ENCODE measurements at places on chromosomes 11 and 22.

GRCh38 chr22:48825802-48826520 is 1001.7 kb downstream of the BRD1 start:
- no peak for DNase-seq

- no peak for DNase-seq
Measured at GRCh38 chr22:44569561-44569991, 71.5 kb upstream of the RTL6 start.

DNA sequence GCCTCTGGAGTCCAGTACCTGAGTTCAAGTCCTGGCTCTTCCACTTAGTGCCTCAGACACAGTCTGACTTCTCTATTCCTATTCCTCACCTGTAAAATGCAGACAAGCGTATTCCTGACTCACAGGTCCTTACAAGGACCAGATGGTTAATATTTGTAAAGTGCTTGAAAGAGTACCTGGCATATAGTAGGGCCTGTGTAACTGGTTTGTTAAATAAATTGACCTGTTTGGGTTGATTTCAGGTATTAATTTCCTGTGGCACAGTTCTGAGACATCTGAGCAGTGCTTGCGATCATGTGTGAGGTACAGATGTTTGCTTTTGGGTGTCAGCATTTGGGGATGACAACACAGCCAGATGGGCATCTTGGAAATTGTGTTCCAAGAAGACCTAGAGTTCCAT is 127.5 kb downstream of the APIP start:
- no peak for DNase-seq

DNA sequence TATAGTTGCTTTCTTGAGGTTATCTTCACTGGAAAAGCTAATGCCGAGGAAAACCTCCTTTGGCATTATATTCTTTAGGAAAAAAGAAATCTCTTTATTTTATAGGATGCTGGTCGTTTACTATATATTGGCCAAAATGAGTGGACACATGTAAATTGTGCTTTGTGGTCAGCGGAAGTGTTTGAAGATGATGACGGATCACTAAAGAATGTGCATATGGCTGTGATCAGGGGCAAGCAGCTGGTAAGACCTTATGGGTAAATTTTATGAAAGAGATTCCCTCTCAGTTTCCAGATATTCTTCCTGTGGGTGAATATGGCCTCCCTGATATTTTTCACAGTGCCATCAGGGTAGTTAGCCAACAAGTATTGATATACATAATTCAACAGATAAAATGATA is 29.4 kb upstream of the TTC36 start:
- no peak for DNase-seq

DNA sequence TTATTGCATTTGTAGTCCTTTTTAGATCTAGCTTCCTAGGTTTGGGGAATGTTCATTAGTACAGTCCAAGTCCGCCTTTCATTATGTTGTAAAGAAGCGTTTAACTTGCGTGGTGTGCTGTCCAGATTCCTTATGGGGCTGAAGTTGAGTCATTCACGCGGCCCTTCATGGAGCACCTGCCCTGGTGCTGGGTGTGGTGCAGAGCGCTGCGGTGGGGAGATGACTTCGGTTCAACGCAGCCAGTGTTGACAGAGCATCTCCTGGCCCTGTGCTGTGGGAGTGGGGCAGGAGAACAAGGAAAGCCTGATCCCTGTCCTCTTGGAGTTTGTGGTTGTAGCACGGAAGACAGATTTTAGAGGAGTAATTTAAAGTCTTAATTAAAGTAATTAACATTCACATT is 152.0 kb downstream of the TBC1D22A start:
- no peak for DNase-seq

GRCh38 chr11:34748036-34748435 is 127.1 kb downstream of the EHF start:
- DNase-seq, result no peak

GRCh38 chr11:5303626-5304025 is 1.9 kb upstream of the OR51B4 start:
- DNase-seq, result no peak

DNA sequence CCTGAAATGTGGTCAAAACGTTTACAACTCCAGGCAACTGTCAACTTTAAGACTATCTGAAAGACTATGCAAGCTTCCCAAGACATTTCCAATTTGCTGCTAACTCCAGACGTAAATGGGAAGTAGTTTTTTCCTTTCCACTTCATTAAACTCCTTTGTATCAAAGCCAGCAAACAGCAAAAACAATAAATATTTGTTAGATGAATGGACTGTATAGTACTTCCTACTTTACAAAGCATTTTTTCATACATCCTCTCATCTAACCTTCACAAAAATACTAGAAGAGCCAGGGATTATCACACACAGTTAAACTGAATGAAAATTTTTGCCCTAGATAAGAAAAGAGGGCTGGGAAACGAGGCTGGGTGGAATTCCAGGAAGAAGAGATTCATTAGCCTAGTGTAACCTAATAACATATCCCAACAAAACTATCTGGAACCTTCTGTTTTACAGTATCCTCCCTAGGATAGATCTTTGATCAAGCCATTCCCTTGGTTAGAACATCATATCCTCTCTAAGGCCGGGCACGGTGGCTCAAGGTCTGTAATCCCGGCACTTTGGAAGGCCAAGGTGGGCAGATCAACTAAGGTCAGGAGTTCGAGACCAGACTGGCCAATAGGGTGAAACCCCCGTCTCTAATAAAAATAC is 10.4 kb downstream of the NUP98 start:
- no peak for DNase-seq

- DNase-seq, result no peak
Measured at GRCh38 chr11:15742626-15743519, 613.5 kb downstream of the SOX6 start.

GRCh38 chr11:64010783-64011182 is 24.5 kb downstream of the OTUB1 start:
- DNase-seq, result no peak

- no peak for DNase-seq
Measured at GRCh38 chr22:32717337-32718240, 83.9 kb upstream of the TIMP3 start.

GRCh38 chr11:109968781-109969180 is 124.4 kb upstream of the ZC3H12C start:
- DNase-seq, result no peak

- DNase-seq, result no peak
Measured at GRCh38 chr11:26227301-26227746, 104.6 kb upstream of the ANO3 start.

DNA sequence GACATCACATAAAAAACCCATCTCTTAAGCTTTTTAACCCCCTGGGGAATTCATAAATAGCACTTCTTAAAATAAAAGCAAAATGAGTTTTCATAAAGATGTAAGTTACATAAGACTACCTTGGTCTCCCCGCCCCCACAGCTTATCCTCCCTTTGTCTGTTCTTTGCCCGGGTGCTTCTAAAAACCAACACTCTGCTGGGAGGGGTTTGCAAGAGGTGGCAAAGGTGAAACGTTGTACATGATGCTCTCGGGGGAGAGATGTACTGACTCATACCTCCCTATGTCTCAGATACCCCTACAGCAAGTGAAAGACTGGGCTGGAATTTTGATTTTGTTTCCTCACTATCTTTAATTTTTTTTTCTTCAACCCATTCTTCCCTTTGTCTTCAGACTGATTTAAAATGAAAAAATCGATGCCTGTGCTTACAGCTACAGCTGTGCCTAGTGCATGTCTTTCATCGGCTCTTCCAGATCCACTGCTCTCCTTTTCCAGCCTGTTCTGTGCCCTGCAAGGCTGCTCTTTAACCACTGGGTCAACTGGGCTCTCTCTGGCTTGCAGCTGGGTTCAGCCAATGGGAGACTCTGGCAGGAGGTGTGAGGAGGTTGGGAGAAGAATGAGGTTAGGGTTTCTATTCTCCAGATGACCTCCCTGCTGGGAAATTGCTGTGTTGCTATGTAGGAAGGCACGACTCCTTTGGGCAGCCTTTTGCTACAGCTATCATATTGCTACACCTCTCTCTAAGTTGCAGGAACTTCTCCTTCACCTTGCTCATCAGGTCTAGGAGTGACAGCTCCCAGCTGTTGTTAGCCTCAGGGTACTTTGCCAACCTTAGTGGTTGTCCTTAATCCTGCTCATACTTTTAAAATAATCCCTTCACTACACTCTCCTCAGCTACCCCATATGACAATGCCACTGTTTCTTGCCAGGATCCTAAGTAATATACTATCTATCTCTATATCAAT is 266.5 kb downstream of the TENM4 start:
- no peak for DNase-seq

DNA sequence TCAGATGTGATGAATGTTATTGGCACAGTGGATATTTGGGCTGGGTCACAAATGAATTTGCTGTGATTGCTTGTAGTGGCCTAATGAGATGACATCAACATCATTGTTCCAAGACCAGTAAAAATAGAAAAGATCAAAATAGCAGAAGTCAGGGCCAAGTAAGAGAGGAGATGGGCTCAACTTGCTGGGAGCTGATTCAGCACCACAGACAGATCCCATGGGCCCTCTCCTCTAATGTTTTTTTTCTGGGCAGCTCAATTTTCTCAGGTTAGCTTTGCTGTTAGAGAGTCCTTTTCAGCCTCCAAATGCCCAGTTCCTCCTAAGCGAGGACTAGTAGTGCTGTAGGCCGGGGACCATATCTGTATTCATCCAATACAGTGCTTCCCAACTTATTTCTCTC is 86.0 kb upstream of the IZUMO1R start:
- no peak for DNase-seq

DNA sequence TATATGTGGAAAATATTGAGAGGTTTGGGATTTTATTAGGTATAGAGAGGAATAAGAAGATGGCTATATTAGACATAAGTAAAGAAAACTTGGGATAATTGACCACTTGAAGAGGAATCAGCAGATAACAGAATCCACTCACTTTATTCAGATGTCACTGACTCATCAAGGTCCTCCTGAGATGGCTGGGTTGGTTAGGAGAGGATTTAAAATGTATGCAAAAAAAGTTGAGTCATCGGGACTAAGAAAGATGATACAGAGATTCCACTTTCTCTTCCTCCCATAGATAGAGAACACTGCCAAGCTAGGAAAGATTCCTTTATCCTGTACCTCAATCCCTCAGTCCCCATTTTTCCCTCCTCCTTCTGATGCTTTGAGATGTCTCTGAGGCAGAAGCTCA is at the start of gene OR6A2:
Gene OR6A2 (minus strand): TSS at position 288 of the 400 bp plus-strand sequence. CDS start 3,981 bp downstream, outside the sequence.
- DNase-seq, result no peak

- no peak for DNase-seq
Measured at GRCh38 chr11:66904055-66904454, 47.2 kb downstream of the LRFN4 start.

DNA sequence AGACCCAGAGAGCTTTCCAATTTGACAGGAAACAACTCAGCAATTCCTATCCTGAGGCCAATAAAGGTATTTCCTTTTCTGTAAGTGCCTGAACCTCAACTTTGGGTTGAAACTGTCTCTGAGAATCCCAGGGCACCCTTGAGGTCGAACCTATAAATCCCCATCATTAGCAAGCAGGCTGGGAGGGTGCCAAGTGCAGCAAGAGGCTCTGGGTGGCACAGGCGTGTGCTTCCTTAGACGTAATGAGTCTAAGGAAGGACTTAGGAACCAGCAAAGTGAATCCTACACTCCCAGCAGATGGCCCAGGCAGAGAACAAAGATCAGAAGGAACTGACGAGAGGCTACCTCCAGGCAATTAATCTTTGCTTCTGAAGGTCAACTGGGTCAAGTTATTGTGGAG is 234.3 kb upstream of the NARS2 start:
- no peak for DNase-seq

DNA sequence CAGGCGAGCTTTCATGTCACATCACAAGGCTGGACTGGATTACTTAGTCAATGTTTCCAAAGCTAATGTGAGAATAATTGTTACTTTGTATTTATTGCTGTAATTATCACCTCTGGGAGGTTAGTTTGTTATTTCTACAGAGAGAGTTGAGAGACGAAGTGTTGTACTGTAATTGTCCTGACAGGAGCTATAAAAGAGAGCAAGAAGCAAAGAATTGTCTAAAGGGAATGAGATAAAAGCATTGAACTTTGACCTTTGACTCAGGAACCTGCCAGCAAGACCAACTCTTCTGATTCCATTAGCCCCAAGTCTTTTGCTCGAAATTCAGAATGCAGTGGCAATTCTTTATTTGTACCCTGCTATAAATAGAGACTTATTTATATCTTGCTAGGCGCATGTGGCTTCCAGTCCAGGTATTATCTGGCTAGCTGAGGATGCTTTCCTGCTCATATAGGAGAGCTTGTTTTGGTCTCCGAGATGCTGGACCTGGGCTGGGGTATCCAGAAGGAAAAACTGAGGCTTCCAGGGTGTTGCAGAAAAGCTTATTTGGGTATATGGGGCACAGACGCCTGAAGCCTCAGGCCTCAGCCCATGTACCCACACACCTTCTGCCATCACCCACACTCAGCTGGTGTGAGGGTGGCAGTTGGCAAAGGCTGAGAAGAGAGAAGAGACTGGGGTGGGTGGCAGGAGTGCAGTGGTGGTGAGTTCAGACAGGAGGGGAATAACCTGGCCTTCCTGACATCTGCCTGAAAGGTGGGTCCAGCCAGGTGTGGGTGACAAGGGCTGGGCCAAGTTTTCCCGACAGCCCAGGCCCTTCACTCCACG is 40.7 kb downstream of the SYT13 start:
- DNase-seq, result no peak

DNA sequence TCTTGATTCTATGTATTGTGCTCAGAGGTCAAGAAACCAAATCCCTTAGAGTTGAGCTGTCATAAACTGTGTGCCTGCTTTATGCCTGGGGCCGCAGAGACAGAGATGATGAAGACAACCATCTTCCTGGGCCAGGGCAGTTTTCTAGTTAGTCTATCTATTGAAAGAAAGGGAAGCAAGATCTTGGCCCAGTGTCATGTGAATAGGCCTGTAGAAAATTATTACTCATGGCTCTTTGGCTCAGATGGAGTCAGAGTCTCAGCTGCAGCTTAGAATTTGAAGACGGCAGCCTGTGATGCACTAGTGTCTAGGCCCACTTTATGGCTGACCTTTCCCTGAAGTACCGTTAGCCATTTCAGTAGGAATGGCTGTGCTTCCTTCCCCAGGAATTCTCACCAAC is 112.0 kb downstream of the DBX1 start:
- DNase-seq, result no peak

- DNase-seq, result no peak
Measured at GRCh38 chr11:69539416-69540117, 58.1 kb downstream of the LINC01488 start.

GRCh38 chr11:127255209-127255608 is 254.6 kb upstream of the KIRREL3 start:
- no peak for DNase-seq

DNA sequence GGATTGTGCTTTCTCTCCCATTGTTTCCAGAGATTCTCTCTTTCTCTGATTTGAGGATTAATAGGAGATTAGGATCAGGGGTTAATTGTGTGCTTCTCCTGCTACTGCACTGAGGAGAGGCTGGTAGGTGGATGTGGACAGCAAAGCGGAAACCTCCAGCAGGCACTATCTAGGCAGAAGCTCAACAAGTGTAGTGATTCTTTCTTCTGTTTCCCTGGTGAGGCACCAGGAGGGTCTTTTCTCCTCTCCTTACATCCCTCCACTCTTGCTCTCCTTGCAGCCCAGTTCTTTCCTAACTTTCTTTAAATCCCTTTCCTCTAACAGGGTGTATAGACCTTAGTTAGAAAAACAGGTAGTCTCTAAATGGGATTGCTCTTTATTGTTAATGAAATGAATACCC is 1.9 kb upstream of the ZBTB16 start:
- no peak for DNase-seq

GRCh38 chr11:33063326-33063881 is 24.0 kb downstream of the TCP11L1 start:
- no peak for DNase-seq

- DNase-seq, result no peak
Measured at GRCh38 chr22:41478473-41478872, 9.6 kb downstream of the ACO2 start.
